ENCODE measurements at places on chromosomes 11 and 22.
A peak's percentile ranks its signal among the peaks of the same experiment; 100 is the strongest.

DNA sequence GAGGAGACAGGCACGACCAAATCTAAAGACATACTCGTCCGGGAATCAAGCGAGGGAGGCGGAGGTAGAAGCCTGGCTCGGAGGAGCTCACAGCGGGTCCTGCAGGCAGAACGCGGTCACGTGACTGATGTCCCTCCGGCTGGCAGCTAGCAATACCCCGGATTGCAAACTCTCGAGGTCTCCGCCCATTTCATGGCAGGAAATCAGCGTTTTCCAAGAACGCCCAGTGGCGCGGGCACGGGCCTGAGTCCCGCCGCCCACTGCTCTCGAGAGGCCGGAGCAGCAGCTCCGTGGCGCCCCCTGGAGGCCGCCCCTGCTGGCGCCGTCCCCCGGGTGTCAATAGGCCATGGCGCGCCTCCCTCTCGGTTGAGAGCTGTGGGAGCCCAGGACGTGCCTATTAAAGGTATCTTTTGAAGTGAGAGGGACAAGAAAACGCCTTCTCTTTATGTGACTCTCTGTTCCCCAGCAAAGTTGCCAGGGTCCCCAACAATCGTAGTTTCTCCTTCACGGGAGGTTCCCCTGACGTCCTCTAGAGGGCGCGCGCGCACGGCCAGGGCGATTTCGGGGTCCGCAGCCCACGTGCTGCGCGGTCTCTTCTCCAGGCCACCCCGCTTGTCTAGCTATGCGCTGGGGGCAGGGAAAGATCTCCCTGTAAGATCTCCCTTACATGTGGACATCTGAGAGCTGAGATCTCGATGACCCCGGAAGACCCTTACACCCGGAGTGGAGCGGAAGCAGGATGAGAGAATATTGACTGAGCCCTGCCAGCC, 37.3 kb upstream of the RBFOX2 start:
- peak; percentile 20 for DNase-seq

DNA sequence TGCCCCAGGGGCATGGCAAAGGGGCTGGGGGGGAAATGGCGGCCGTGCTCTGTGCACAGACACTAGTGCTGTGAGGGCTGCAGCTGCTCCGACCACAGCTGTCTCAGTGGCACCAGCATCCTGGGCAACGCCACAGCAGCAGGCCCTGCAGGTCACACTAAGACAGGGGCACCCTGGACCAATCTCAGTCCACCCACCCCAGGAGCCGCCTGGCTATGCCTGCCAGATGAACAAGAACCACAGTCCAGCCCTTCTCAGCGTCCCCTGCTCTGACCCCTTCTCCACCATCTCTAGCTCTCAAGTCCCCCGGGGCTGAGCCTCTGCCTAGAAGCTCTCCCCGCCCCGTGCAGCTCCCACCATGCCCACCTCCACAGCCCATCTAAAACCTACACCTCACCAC, 16.5 kb downstream of the TUBGCP6 start:
- DNase-seq = no peak

GRCh38 chr11:47269829-47270305, at the start of gene MADD:
Gene MADD (plus strand): TSS chr11:47270133.
- DNase-seq = peak; percentile 85

GRCh38 chr11:1389932-1390568, at the start of gene BRSK2:
Gene BRSK2 (plus strand): TSS chr11:1389934. CDS start chr11:1390285, 351 bp downstream.
- DNase-seq = no peak

DNA sequence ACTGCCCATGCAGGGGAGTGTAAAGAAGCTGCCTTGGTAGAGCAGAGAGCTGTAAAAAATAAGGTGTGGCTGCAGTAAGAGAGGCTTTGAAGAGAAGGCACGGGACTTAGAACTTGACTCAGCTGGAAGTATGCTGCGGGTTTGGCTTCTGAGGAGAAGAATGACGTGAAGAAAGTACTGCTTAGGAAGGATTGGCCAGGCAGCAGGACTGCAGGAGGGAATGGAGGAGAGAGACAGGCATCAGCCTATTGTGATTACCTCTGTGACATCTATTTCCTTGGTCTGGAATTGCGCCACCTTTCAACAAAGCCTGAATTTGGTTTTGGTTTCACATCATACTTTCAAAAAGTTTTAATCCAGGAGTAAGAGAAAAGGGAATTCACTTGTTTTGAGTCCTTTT, 22.5 kb downstream of the PRRG4 start:
- DNase-seq = no peak

DNA sequence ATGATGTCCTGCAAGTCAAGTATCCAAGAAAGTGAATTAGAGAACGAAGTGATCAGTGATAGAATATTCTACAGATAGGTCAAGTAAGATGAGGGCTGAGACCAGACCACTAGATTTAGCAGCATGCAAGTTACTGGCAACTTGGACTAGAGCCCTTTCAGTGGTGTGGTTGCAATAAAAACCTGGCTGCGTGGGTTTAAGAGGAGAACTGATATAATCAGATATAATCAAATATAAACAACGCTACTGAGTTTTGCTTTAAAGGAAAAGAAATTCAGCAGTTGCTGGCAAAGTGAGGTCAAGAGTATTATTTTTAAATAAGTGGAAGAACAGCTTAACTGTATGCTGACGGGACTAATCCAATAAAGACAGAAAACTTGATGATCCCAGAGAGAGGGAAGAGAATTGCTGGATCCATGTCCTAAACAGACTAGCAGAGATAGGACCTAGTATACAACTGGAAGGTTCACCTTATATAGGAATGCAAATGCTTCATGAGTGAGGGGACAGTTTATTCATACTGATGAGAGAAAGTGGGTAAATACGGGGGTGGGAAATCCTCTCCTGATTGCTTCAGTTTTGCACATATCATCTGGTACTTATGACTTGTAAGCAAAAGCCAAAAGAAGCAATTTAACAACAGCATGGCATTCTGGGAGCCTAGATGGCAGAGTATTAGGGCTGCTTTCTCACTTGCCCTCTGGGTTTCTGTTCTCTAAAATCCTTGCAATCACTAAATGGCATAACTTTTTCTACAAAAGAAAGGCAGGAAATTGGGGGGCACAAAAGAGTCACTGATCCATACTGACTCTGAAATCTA, 146.2 kb downstream of the RBFOX2 start:
- DNase-seq = no peak

- no peak for DNase-seq
These were observed 98.6 kb downstream of the ARHGAP8 start for GRCh38 chr22:44850946-44851345.

GRCh38 chr11:64148917-64149617, 16.8 kb downstream of the MACROD1 start:
- no peak for DNase-seq

- DNase-seq = no peak
These were observed 7.9 kb downstream of the DDX10 start for GRCh38 chr11:108672786-108673185.

- DNase-seq = no peak
These were observed 364.0 kb downstream of the CASP12 start for GRCh38 chr11:104534278-104534677.

DNA sequence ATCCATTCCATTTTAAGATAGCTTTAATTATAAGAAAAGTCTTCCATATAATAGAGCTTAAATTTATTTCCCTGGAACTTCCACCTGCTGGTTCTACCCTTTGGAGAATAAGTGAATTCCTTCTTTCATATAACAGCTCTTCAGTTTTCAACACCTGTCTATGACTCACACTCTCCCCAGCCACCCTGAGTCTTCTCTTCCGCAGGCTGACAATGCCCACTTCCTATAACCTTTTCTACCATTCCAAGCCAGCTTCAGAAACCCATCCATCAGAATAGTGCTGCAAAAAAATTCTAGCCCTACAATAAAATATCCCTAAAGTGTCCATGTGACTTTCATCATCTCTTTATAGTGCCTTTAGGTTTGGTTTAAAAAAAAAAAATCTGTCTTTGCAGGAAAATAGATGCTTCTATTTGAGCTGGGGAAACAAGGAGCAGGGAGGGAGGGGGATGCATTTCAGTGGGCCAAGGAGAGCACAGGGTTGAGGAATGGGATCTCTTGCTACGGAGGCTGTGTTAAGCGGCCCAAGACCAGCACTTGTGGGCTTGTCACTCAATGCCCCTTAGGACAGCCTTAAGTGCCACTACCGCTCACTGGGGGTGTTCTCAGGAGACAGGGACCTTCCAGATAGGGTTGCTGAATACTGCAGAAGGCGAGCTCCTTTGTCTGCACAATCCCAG, 178.6 kb downstream of the DSCAML1 start:
- no peak for DNase-seq

- DNase-seq = no peak
These were observed 42.1 kb upstream of the TTC12 start for GRCh38 chr11:113272281-113272680.

DNA sequence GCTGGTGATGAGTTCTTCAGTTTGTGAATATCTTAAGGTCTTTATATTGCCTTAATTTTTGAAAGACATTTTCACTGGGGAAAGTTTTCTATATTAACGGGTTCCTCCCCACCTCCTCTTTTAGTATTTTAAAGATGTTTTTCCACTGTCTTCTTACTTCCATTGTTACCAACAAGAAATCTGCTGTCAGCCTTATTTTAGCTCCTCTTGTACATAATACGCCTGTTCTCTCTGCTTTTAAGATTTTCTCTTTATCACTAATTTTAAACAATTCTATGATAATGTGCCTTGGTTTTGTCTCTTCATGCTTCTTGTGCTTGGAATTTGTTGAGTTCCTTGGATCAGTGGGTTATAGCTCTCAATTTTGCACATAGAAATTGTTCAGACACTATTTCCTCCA, 280.4 kb downstream of the DCDC1 start:
- DNase-seq = no peak

DNA sequence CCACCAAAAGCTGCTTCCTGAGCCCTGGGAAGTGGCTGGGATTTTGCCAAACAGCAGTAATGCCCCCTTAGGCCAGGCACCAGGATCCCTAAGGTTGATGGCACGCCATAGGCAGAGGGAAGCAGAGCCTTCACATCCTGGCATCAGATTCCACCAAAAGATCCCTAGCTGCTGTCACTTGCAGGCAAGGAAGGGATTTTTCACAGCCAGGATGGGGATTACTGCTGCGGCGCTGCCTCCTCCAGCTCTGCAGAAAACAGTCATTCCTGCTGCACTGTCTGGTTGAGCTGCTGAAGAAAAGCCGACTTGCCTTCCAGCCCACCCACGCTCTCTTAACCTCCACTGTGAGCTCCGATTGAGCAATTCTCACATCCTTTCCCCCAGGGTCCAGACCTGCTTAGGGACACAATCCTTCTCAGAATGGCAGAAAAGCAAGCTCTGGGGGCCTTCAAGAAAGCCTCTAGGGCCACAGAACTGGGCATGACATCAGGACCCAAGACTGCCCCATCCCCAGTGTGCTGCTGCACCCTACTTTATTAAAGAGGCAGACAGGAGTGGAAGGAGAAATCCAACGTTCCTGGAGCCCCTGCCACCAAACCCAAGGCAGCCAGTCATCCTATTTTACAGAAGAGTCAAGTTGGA, 19.9 kb downstream of the SYN3 start:
- no peak for DNase-seq

- DNase-seq = peak; percentile 39
These were observed 23.6 kb downstream of the ALX4 start for GRCh38 chr11:44286268-44286880.

- DNase-seq = no peak
These were observed 161.9 kb upstream of the TRPC6 start for GRCh38 chr11:101745756-101746155.

DNA sequence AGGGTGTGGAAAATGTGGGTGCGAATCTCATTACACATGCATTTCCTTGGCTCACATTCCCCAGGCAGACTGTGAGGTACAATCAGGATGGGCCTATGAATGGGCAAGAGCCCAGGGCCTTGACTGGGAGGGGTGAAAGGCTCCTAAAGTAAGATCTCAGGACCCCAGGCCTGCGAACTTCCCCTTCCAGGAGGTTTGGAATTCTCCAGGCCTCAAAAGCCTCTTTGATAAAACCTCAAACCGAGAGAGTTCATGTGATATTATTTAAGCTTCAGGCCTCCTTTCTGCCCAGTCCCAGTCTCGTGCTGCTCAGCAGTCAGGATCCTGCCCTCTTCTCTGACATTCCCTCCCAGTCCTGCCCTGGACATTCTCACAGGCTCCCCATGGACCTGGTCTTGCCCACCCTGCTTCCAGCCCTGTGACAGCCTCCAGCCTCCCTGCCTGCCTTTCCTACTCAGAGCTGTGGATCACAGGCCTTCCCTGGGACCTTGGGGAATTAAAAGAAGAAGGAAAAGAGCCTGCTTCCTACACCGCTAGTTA, 37.3 kb upstream of the TEAD1 start:
- DNase-seq = no peak

GRCh38 chr22:23689414-23689813, 1.4 kb upstream of the RGL4 start:
- DNase-seq = no peak

DNA sequence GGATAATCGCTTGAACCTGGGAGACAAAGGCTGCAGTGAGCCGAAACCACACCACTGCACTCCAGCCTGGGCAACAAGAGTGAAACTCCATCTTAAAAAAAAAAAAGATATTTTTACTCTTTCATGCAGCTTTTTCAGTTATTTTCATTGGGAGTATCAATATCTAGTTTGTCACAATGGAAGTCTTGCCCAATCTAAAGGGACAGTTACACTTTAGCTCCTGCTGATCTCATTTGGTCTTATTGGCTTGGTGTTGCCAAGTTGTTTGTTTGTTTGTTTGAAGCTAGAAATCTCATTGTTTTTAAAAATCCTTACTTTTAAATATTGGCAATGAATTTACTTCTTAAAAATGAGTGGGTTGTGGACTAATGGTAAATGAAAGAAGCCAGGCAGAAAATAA, 24.7 kb downstream of the CEP295 start:
- DNase-seq = no peak

DNA sequence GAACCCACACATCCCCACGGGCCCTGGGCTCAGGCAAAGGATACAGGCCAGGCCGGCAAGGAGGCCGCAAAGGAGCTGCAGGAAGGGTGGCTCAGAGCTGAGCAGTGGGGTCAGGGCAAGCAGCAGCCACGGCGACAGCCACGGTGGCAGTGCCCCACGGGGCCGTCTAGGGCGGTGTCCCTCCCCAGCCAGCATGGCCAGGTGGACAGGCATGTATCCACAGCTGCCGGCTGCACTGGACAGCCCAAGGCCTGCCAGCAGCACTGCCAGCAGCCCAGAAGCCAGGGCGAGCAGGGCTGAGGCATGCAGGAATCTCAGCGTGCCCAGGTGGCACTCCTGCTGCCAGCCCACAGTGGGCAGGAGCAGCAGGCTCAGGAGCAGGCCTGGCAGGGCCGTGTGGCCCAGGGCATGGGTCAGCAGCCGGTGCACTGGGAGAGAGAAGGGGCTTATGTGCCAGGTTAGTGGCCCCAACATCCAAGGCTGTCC, 3.9 kb downstream of the RHBDD3 start:
- no peak for DNase-seq

- DNase-seq = no peak
These were observed 21.1 kb upstream of the KLHL35 start for GRCh38 chr11:75453916-75454655.

GRCh38 chr22:32606181-32606580, 131.6 kb downstream of the FBXO7 start:
- DNase-seq = no peak

- no peak for DNase-seq
These were observed 42.9 kb downstream of the MICAL3 start for GRCh38 chr22:17981497-17981896.

DNA sequence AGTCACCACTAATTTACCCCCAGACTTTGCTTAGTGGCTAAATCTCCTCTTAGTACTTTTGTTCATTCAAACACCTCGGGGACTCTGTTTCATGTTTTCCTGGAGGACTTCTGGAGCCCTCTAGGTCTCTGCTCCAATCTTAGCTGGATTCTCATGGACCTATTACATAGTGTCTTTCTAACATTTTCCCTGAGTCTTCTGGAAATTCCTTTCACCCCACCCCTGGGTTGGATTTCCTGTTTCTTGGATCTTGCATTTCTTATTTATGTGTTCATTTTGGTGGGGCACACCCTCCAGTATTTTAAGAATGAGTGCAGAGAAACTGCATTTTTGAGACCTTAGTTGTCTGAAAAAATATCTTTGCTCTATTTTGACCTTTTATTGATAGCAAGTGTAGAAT, 220.1 kb downstream of the BLID start:
- no peak for DNase-seq

Measured in stimulated activated CD4-positive, alpha-beta T cell treated with anti-CD3 and anti-CD28 coated beads, TNF-alpha, amount 100 ng/mL, for 1 hour (primary cell).